ENCODE measurements at places on chromosomes 2 and 18.

GRCh38 chr2:239728751-239729150 lies 296.4 kb downstream of the NDUFA10 start:
- no peak for DNase-seq

DNA sequence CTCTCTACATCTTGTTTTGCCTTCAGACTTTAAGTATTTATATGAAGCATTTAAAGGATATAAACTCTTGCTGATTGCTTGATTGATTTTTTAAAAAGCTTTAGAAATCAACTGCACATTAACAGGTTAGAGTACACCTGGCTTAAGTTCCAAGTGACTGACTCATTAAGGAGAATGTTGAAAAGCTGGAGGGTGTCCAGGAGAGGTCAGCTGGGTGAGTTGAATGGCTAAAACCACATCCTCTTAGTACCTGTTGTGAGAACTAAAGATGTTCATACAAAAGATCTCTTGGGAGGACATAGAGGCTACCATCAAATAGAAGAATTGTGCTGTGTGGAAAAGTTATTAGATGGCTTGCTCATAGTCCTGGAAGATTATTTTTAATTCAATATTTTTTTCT lies 206.8 kb downstream of the TXNL1 start:
- no peak for DNase-seq

- no peak for DNase-seq
These were observed 79.8 kb upstream of the SPATS2L start for GRCh38 chr2:200226451-200227426.

GRCh38 chr2:137221797-137222492 lies 456.6 kb downstream of the THSD7B start:
- no peak for DNase-seq

GRCh38 chr2:234880551-234881211 lies 71.1 kb upstream of the SH3BP4 start:
- DNase-seq, result no peak

DNA sequence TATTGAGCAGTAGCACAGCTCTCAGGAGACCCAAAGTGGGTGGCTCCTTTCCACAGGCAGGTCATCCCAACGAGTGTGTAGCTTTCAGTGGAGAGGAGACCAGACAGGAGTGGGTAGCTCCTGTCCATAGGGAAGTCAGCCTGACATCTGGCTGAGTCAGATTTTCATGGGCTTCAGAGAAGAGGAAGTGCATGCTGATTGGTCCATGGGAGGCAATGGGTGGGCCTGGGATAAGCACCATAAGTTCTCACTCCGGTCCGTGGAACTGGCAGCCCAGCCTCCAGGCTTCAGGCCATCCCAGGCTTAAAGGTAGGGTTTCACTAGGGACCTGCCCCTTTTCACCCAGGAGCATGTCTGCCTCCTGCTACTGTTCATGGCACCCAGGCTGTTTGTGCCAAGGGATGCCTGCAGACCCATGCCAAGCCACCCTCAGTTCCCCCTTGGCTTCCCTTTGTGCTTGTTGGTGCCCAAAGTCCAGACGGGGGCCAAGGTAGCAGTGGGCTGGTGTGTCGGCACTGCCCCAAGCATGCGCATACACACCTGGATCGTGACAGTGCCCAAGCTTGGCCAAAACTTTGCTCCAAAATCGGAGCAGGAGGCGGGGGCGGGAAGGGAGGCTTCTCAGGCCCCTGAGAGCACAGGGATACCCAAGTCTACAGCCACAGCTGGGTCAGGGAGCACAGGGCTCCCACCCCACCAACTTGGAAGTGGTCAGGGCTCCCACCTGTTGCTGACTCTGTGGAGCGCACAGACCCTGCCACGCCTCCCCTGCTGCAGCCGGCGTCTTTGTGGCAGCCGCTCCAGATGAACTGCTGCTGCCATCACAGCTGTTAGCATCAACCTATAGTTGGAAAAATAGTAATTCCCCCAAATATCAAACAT lies 26.4 kb downstream of the MARCHF7 start:
- no peak for DNase-seq

DNA sequence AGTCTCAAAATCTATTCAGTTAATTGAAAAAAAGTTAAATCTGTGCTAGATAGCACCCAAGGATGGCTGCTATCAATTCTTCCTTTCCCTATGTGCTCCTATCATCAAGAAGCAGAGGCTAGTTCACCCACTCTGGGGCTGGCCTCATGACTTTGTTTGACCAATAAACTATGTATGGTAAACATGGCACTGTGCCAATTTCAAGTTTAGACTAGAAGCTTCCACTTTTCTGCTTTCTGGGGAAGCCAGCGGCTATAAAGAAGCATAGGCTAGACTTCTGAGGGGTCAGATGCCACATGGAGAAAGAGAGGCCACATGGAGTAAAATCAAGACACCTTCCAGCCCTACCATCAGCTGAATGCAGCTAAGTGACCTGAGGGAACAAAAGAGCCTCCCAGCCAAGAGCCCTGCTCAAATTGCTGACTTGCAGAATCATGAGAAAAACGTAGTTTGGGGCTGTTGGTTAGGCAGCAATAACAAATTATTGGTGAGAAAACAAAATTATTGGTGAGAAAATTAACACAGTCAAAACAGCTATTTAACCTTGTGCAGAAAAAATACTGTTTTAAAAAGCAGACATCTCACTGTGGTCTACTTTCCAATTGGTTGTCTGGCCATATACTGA lies 86.5 kb upstream of the SLC14A2 start:
- DNase-seq, result no peak

DNA sequence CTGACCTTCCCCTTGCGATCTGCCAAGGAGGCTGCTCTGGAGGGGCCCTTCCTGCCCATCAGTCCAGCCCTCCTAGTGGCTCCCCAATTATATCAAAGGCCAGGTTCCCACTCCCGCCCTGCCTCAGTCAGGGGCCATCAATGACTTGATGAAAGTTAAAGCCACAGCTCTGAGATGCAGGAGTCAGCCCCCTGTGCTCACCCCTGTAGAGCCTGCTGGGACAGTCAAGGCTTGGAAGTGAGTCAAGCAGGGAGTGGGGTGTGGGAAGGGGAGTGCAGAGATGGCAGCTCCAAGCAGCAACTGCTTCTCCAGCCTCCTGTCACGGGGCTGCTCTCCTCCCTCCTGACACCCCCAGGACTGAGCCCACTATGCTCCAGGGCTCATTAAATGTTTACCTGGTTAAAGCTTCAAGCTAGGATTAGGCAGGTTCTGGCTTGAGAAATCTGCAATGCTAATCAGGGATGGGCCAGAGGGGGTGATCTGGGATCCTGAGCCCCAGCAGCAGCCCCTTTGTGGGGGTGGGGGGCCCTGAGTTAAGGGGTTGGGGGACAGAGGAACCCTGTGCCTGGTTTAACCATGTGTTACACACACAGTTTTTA lies 42.7 kb upstream of the ALK start:
- no peak for DNase-seq

DNA sequence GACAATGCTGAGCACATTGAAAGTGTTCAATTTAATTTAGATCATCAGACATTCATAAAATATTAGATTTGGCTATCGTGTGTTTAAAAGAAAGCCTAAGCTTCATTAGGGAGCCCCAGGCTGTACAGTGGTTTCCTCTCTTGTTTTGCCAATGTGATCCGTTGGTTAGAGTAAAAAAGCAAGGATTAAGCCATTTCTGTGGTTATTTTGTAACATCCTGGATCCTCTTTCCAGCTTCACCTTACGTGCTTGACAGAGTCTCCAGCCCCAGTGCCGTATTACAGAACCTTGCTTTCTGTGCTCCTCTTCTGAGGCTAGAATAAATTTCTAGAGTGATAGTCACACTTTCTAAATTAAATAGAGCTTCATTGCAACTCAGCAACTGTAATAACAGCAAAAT lies 289.3 kb upstream of the LINC00305 start:
- DNase-seq, result no peak

GRCh38 chr2:132489150-132489549 lies 72.5 kb downstream of the GPR39 start:
- no peak for DNase-seq

GRCh38 chr2:171675810-171676345 lies 11.4 kb upstream of the DYNC1I2 start:
- DNase-seq, result no peak

DNA sequence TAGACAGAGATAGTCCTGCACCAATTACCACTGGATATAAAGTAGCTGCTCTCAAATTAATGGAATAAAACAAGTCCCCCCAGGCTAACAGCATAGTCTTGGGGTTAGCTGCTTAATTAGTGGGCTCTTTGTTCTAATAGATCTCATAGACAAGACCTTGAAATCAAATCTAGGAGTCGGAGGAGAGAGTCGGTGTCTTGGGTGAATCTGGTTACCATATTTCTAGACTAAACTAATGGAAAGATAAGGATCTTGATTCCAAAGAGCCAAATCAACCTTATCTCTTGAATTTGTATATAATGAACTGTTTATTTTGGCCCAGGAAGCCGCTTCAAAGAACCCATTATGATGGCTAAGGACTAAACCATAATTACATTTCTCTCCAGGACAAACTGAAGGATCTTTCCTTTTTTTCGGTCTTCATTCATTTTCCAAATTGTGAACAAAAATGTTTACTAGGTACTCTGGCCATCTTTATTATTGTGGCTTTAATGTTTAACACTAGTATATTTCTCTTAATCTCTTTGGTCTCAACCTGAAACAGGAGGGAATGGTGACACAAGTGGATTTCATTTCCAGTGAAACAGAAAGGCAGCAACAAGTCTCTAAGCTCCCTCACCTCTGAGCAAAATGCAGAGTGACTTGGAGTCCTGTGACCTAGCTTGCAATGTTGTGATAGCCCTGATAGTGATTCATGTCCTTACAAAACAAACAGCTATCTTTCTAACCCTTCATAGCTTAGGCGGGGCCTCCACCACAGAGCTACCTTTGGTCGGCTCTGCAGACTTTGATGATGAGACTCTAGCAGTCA lies 137.9 kb upstream of the PARD3B start:
- DNase-seq, result no peak

DNA sequence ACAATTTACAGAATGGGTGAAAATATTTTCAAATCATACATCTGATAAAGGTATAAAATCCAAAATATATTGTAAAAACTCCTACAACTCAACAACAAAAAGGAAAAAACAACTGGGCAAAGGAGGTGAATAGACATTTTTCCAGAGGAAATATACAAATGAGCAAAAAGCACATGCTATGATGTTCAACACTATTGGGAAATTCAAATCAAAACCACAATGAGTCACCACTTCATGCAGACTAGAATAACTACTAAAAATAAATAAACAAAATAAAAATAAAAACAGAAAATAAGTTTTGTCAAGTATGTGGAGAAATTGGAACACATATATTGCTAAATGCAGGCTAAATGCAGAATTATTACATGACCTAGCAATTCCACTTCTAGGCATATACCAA lies 120.9 kb downstream of the FSIP2 start:
- DNase-seq, result no peak

GRCh38 chr18:13124411-13124810 lies 94.1 kb upstream of the LDLRAD4 start:
- DNase-seq, result no peak

DNA sequence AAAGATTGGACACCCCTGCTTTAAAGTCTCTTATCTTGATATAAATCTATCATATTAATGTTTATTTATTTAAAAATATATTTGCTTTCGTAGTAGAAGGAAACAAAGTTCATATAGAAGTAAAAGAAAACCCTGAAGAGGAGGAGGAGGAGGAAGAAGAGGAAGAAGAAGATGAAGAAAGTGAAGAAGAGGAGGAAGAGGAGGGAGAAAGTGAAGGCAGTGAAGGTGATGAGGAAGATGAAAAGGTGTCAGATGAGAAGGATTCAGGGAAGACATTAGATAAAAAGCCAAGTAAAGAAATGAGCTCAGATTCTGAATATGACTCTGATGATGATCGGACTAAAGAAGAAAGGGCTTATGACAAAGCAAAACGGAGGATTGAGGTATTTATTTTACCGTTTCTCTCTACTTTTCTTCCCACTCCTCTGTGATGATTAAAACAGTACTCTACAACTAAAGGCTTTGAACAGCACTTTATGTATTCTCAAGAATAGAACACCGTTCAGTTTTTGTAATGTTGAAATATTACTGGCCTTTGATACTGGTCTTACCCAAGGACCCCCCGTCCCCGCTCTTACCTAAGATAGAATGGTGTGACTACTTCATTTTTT lies 39.2 kb downstream of the EIF5B start:
- no peak for DNase-seq

DNA sequence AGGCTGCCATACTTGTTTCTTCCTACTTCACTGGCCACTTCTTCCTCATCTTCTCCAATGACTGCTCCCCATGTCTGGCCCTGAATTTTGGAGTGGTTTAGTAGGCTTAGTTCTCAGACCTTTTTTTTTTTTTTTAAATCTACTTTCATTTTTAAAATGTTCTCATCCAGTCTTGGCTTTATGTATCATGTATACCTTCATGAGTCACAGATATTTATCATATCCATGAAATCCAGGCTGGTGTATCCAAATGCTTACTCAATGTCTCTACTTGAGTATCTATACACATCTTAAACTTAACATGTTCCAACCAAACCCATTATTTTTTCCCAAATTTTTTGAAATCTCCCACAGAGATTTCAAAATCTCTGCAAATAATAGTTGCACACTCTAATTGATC lies 26.3 kb upstream of the CFAP36 start:
- DNase-seq, result no peak

GRCh38 chr2:15980605-15981098 lies 40.3 kb downstream of the MYCN start:
- no peak for DNase-seq

GRCh38 chr2:67130531-67131256 lies 266.4 kb upstream of the ETAA1 start:
- no peak for DNase-seq

GRCh38 chr2:220646424-220646823 lies 925.7 kb downstream of the EPHA4 start:
- DNase-seq, result no peak

DNA sequence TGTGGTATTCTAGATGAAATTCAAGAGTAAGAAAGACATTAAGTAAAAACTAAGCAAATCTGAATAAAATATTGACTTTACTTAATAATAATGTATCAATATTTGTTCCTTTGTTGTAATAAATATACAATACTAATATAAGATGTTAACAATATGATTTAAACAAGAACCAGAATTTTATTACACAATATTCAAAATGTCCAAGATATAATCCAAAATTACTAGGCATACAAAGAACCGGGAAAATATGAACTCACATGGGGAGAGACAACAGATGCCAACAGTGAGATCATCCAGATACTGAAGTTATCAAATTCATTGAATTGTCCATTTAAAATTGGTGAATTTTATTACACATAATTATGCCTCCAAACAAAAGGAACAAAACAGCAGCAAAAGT lies 286.3 kb downstream of the AFF3 start:
- DNase-seq, result no peak

DNA sequence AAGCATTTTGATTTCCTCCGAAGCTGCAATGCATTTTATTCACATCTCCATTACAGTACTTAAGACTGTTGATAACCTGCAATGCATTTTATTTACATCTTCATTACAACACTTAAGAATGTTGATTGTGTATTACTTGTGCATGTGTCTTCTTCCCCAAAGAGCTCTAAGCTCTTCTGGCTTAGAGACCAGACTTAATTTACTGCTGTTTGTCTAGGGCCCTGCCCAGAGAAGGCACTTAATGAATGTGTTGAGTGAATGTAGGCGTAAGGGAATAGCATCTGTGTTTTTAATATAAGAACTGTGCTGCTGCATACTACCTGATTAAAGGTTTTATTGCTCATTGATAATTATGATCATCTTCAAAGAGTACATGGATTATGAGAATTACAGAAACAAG lies 295.6 kb downstream of the ZNF385B start:
- no peak for DNase-seq

All from right atrium auricular region (tissue), 2 donors.